ENCODE measurements at places on chromosomes 11 and 22.

GRCh38 chr22:46139895-46140350 lies 10.4 kb upstream of the PPARA start:
- no peak for DNase-seq

DNA sequence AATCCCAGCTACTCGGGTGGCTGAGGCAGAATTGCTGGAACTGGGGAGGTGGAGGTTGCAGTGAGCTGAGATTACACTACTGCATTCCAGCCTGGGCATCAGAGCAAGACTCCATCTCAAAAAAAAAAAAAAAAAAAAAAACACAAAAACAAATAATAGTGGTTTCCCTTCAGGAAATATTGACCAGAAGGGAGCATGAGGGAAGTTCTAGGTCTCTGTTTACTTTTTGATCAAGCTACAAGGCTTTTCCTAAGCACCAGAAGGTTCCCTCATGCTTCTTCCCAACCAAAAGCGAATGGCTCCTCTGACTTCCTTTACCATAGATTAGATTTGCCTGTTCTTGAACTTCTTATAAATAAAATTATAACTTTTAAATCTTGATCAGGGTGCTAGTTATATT lies 18.3 kb downstream of the MYO18B start:
- no peak for DNase-seq

GRCh38 chr11:44854086-44854485 lies 96.6 kb downstream of the TP53I11 start:
- no peak for DNase-seq

DNA sequence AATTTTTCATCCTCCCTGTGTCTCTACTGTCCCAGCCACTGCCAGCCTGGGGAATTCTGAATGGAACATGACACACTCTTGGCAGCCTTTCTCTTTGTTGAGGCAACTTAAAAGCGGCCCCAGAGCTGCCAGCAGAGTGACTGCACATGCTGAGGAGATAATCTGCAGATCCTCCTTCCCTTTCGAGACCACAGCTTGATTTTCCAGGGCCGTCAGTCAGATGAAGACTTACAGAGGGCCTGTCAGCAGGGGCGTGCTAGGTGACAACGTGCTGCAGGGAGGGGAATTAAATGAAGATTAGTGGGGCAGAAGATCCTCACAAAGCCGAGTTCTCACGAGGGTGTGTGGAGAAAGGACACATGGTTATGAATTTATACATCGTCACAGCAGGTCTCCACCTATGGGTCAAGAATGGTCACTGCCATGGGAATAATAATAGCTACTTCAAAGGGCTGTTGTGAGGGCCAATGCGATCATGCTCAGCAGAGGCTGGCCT lies 193.5 kb upstream of the PITPNB start:
- DNase-seq: peak; percentile 20

DNA sequence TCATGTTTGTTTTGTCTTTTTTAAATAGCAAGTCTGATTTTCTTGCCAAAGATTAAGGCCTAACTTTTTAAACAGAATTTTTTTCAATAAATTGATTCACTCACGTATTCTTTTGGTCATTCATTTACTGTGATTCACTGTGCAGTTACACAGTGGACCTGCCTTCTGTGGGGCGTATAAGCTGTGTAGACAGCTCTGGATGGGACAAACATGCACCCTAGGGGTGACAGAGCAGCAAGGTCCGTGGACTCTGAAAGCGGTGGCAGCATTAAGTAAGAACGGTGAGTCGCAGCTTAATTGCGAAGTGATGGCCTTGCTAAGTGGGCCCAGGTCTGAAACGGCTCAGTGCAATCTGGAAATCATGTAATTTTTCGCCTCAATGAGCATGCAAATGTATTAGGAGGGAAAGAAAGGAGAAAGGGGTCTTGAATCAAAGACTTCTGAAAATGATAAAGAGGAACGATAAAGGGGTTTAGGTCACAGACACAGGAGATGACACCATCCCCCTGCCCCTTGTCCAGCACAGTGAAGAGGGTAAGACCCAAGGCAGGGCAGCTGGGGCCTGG lies 113.1 kb downstream of the SPATA19 start:
- DNase-seq: no peak

DNA sequence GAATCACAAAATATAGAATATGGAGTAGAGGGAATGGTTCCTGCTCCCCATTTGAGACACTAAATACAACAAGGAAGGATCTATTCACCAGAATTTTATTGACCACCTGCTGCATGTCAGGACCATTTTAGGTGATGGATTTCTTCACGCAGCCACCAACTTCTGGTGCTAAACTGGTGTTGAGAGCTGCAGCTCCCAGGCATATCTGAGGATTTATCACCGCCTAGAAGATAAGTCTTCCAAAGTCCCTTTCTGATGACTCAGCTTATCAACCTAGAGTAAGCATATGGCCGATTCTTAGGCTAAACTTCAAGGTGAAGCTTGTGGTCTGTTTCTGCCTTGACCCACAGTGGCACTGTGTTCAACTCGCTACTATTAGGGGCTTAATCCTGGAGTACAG lies 6.7 kb downstream of the DDI1 start:
- DNase-seq: no peak

- peak; percentile 66 for DNase-seq
Measured at GRCh38 chr22:36659762-36660509, 43.6 kb downstream of the CACNG2 start.

DNA sequence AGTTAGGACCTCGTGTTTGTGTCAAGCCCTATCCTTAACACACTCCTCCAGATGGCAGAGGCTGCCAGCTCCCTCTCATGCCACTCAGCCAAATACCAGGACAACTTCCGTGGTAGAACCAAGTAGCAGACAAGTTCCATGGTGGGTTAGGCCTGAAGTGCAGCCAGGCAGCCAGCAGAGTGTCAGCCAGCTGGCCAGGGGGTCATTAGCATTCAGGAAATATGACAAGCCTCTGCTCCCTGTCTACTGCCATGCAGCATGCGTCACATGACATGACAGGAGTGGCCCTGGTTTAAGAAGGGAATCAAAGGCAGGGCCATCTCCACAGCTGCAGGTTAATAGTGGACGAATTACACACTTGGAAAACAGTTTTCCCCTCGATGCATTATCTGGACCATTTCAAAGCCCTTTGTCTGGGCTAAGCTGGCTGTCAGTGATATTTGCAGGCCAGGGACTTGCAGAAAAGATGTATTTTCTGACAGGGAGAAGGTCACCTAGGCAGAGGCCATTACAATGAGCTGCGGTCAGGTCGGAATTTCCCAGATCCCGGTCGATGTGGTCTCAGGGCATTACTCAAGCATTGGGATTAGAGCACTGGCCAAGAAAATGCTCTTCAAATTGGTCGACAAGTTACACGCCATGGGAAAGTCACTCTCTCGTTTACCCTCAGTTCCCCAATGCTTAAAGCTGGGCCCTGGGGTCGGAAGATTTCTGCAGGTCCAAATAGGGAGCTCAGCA lies 461.7 kb upstream of the CADM1 start:
- DNase-seq: no peak

DNA sequence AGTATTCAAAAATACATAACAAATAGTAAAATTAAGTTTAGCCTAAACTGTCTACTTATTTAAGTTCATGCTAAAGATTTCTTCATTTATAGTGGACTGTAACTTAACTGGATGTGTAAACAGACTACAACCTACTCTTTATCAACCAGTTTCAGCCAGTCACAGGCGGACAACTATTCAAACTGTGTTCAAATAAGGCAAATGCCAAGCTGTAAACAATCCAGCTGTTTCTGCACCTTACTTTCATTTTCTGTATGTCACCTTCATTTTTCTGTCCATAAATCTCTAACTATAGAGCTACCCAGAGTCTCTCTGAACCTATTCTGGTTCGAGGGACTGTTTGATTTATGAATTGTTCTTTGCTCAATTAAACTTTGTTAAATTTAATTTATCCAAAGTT lies 992.8 kb downstream of the DLG2 start:
- DNase-seq: no peak

DNA sequence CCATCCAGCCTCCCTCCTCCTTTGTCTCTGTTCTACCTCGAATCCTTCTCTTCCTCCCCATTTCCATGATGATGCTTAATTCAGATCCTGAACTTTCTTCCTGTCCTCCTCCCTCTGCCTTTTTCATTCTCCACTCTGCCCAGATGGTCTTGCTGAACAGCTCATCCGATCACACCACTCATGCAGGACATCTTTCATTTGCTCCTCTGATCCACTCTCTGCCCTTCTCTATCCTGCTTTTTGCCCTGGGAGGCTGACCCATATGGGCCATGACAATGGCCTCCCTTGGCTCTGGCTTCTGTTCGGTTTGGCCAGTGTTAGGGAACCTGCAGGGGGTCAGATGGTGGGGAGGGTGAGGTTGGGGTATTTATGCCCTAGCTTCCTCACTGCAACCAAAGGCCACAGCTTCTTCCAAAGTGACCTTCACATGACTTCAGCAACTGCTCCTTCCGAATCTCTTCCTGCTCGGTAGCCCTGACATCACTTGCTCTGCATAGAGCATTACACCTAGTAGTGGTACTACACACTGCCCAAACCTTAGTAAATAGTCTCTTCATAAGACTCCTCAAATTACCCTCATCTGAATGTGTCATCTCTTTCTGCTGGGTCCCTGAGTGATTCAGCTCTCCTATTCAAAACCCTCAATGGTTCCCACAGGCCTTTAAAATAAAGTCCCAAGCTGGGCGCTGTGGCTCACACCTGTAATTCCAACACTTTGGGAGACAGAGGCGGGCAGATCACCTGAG lies 32.7 kb upstream of the MICAL2 start:
- DNase-seq: no peak

GRCh38 chr22:23088199-23088604 lies 17.9 kb downstream of the GNAZ start:
- no peak for DNase-seq

- DNase-seq: no peak
Measured at GRCh38 chr11:115450519-115450918, 53.7 kb downstream of the CADM1 start.

DNA sequence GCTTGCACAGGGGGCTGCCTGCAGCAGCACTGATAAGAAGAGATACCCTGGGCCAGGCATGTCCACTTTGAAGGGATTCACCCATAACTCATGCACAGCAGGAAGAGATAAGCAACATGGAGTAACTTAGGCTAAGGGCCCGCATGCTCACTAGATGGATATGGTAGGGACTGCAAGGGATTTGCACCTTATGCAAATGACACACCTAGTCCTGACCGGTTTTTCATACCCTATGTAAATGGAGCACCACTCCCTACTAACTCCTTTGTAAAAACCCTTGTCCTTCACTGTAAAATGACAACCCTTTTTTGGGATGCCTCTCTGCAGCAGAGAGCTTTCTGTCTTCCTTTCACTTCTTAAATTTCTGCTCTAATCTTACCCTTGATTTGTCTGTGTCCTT lies 658.9 kb upstream of the CCDC179 start:
- DNase-seq: no peak

GRCh38 chr11:119479685-119480275 lies 56.8 kb upstream of the THY1 start:
- no peak for DNase-seq

- no peak for DNase-seq
Measured at GRCh38 chr11:13141731-13142709, 132.9 kb downstream of the RASSF10 start.
